NAMALWA (cell line): ENCODE measurements at places on chromosomes 7 and 10.

DNA sequence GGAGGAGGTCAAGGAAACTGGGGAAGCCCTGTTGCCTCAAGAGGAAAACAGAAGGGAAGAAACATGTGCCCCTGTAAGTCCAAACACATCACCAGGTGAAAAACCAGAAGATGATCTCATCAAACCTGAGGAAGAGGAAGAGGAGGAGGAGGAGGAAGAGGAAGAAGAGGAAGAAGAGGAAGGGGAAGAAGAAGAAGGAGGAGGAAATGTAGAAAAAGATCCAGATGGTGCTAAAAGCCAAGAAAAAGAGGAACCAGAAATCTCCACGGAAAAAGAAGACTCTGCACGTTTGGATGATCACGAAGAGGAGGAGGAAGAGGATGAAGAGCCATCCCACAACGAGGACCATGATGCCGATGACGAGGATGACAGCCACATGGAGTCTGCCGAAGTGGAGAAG, 82.7 kb upstream of the SAMD8 start:
- no peak for DNase-seq

DNA sequence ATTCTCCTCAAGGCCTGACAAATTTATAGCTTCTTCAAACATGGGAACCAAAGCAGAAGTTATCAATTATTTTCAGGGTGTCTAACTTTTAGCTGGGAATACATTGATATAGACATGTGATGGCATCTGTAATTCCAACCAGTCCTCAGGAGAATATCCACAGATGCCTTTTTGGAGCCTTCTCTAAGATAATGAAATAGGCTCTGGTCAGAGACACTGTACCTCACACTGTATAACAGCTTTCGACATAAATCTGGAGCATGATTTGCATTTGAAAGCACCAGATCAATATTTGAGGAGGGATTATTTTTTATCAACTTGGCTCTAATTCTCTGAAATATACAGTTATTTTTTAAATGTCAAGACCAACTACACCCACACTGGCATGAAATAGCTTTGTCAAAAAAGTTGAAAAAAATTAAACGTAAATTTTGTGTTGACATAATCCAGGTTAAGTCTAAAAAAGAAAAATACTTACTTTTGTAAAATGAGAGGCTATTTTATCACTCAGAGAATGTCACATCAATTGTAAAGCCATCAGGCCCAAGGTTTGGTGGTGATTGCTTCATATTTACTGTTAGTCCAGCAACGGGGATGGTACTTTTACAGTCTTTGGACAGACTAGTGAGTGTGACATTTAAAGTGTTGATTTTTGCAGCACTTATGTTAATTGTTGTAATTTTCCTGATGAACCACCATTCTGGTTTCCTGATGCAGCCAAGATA, 177.0 kb upstream of the SP8 start:
- no peak for DNase-seq

GRCh38 chr10:25696013-25696708, 237.9 kb upstream of the MYO3A start:
- peak; percentile 17 for DNase-seq

DNA sequence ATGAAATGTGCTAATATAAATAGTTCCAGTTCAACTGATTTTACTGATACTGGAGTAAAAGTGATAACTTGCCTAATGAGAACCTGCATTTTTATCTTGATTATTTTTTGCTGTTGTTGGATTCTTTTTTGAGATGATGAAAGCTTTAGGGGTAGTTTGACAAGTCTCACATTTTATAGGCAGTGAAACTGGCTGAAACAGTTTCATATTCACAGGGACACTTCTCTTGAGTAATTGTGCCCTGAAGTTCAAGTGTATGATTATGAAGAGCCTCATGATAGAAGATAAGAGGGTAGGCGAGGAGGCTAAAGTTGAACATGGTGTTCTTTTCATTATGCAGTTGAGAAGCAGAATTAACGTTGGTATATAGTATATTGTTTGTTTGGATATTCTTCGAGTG, 5.1 kb downstream of the AUTS2 start:
- peak; percentile 66 for DNase-seq

GRCh38 chr7:25250386-25250785, 22.1 kb upstream of the NPVF start:
- no peak for DNase-seq

DNA sequence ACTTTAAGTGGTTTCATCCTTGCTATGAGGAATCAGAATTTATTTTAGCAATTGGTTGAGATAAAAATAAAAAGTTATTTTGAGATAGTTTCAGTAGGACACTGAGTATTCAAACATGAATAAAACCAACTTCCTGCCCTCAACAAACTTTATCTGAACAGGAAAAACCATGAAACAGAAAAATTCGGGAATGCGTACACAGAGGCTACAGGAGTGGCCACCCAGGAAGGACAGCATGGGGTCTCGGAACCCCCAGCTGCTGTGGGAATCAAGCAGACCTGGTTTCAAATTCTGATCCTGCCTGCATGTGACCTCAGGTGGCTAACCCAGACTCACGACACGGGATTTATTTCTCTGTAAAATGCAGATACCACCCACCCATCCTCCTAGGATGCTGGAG, 49.0 kb upstream of the GRID1 start:
- no peak for DNase-seq

DNA sequence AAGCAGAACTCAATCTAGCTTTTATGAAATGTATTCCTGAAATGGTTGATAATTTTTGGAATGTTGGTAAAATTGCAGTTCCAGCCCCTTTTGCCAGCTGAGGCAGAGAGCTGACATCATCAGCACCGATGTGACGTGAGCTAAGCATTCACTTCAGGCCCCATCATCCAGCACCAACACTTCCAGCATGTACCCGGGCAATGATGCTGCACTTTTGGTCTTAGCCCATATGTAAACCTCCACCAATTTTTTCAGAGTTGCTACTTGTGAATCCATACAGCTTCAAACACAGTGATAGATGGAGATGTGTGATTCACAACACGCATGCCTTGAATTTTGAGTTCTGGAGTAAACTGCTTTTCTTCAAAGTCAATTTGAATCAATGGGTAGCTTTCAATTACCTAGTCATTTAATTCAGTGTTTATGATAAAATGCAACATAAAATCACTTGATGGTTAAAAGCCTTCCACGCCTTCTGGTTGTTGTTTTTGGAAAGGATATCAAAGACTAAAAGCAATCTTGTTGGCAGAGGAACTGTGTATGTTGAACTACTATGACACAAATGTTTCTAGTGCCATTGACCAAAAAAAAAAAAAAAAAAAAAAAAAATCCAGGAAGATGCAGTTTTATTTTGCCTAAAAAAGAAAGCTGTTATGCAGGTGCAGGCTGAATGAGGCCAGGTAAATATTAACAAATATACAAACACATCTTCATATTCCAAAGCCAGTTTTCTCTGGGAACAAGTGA, 73.9 kb downstream of the NRP1 start:
- DNase-seq, result no peak

GRCh38 chr7:26307226-26307625, 15.6 kb downstream of the SNX10 start:
- DNase-seq, result no peak

DNA sequence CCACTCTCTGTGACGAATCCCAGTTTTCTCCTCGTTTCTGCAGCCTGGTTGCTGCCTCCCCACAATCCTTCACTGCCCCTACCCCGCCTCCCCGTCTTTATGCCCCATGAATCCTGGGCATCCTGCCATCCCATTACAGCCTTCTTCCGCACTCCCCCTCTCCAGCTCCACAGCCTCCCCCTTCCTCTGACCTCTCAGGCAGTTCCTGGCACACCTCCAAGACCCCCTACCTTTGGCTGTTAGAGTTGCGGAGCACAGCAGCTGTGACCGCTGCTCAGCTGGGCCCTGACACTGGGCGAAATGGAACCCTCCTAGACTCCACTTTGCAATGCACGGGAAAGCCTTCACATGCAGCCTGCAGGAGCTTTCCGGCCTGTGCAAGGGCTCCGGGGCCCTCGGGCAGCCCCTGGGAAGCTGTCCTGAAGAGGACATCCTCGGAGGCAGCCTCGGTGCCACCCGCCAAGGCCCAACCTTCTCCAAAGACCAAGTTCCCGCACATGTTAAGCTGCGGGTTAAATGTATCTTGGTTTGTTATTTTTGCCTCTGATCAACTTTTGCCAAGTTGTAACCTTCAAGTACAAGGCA, 400.7 kb upstream of the MKI67 start:
- no peak for DNase-seq

DNA sequence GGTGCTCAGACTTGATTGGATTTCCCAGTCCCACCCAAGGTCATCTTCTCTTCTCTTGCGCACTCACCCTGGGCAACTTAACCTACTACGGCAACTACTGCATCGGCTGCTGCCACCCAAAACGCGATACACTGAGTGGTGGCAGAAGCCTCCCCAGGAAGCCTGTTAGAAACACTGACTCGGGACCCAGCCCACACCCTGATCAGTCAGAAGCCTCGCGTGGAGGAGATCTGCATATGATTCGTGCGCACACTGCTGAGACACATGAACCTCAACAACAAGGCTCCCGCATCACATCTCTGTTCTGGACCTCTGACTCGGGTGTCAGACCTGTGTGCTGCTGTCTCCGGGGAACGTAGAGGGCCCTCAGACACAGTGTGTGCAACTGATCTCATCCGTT, 419.5 kb downstream of the PAXIP1 start:
- DNase-seq, result no peak

DNA sequence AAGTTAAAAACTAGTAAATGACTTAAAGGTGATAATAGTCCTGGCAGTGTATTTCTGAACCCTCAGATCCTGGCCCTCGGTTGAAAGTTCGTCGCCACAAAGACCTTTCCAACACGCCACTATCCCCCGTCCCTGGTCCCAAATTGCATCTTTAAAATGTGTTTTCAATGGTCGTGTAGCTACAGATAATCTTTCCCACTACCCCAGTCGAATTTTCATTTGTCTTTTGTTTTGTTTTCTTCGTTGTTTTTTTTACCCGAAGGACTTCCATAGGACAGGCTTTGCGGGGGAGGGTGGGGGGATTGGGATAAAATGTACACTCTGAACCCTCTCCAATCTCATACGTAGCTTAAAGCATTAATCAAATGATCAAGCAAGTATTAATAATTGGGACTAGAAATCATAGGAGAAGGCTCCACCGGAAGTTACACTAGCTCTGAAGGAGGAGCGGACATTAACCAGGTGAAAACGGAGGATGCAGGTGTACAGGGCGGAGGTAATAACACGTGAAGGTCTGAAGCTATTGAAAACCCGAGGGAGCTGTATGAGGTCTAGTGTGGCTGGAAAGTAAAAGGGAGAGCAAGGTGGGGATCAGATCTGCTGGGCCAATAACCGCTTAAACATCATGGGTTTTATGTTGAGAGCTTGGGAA, 32.8 kb upstream of the PHF14 start:
- peak; percentile 53 for DNase-seq

DNA sequence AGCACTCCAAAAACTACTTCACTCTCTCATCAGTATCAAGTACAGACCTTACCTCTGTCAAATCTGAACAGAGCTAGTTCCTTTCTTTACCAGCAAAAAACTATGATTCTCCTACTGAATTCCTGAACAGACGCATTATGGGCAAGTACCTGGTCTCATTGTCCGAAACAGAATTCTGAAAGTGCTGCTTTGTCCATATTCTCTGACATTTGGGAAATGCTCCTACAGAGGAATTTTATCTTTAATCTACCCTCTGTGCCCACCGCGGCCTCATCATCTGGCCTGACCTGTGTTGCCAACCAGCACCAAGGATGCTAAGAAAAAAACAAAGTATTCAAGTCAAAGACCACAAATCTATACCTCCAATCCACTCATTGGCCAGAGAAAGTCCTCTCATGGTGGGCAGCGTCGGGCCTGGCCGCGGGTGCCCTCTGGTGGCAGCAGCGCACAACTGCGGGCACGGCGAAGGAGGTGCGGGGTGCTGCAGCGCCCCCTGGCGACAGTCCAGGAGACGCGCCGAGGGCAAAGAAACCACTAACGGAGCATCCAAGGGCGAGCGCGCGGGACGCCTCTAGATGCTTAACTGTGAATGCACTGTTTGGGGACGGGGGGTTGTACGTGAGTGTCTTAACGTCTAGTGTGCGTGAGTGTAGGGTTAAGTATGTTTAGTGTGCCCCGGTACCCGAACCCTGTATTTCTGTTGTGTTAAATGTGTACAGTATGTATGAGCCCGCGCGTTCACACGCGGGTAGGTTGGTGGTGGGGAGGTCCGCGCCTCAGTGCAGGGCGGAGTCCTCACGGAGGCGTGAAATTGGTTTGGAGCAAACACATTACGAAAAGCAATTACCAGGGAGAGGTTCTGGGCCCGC, 5.0 kb upstream of the GBX1 start:
- peak; percentile 86 for DNase-seq

DNA sequence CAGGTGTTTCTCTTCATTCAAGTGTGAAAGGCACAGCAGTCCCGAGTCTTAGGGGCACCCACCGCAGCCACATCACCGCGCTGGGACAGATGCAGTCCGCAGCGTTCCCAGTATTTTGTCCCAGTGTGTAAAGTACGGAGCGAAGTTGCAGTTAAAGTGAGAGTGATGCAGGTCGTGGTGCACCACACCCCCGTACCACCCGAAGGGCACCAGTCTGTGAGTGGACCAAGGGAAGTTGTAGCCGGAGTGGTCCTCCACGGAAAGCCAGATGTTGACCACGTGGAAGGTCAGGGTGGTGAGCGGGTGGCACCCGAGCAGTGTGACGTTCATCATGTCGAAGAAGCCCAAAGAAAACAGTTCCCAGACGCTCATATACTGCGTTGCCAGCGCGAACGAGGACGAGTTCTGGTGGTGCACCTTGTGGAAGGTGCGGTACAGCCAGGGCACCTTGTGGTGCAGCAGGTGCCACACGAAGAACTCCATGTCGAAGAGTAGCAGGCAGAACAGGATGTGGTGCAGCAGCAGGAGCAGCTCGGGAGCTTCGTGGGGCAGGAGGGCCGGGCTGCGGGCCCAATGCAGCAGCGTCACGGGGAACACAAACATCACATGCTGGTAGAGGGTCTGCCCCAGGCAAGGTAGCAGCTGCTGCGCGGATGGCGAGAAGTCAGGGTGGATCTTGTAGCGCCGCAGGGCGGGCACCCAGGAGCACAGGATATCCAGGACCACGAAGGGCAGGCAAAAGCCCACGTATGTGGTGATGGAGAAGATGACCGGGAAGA, 526 bp downstream of the CH25H start:
- DNase-seq, result no peak

GRCh38 chr7:44229546-44230105, 28.8 kb downstream of the YKT6 start:
- no peak for DNase-seq

DNA sequence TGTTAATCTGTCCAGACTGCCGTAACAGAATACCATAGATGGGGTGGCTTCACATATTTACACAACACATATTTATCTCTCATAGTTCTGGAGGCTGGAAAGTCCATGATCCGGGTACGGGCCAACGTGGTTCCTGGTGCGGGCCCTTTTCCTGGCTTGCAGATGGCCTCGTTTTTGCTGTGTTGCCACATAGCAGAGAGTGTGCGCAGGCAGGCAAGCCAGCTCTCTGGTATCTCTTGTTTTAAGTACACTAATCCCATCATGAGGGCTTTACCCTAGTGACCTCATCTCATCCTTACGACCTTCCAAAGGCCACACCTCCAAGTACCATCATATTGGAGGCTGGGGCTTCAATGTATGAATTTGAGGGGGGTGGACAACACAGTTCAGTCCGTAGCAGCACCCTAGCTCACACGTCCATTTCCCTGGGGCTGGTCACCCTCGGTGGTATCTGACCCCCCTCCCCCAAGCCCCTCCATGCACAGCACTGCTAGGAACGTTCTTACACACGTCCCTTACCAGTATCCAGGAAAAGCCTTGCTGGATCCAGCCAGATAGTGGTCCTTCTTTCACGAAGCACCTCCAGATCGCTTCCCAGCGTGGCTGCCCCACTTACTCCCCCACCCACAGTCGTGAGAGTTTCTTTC, 21.5 kb downstream of the CUX1 start:
- DNase-seq, result no peak

- DNase-seq, result peak; percentile 56
These were observed 169.7 kb downstream of the NRF1 start for GRCh38 chr7:129780974-129781927.

- no peak for DNase-seq
These were observed 10.3 kb upstream of the LRRC27 start for GRCh38 chr10:132321726-132322125.
